AG08395 (cell line): ENCODE measurements at places on chromosomes 4 and X.

DNA sequence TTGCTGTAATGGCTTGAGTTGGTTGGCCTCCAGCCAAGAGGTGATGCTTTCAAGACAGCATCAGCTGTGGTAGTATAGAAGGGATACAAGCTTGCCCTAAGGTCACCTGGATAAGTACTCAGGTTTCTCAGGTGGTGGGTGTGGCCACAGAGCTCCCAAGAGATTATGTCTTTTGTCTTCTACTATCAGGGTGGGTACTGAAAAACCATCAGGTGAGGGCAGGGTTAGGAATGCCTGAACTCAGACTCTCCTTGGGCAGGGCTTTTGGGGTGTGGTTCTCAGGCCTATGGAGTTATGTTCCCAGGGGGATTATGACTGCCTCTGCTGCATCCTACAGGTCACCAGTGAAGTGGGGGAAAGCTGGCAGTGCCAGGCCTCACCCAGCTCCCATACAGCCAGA lies 654.6 kb upstream of the GALNT7 start:
- no peak for DNase-seq

- DNase-seq = no peak
Observed at GRCh38 chr4:10131202-10131601, 14.6 kb upstream of the WDR1 start.

DNA sequence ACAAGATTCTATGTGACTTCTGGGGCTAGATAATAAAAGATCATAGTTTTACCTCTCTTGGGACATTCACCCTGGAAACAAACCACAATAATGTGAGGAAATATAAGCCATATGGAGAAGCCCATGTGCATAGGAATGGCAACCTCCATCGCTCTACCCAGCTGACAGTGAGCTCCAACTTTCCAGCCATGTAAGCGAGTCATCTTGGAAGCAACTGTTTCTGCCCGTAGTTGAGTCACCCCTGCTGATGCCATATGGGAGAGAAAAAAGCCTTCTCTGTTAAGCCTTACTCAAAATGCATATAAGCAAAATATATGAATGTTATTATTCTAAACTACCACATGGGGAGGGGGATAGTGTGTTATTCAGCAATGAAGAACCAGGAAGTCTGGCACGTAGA lies 31.4 kb upstream of the RELL1 start:
- peak; percentile 74 for DNase-seq

GRCh38 chrX:49273181-49273727 lies 3.7 kb downstream of the PPP1R3F start:
- DNase-seq = no peak

- no peak for DNase-seq
Observed at GRCh38 chr4:2417765-2418649, at the start of gene ZFYVE28. Gene ZFYVE28 (minus strand): TSS chr4:2418645. CDS start chr4:2418323, 322 bp downstream.

DNA sequence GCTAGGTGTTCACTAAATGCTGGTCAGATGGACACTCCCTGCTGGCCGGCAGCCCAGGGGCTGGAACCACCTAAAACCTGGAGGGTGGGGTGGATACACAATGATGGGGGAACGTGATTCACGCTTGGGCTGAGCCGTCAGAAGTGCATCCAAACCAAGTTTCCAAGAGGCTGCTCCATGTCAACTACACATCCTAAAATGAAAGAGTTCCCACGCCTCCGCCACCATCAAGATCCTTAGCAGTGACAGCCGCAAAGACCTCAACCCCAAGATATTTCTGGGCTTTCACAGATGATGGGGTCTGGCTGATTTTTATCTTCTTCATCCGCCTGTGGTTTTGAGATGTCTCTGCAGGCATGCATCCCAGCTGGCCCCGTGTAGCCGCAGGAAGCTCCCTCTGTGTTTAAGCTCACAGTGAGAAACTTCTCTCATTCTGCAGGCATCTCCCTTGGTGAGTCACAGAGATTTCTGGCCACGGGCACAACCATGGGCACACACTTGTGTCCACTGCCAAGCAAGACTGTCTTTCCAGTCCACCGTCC lies 84.4 kb downstream of the HTRA3 start:
- DNase-seq = peak; percentile 59

DNA sequence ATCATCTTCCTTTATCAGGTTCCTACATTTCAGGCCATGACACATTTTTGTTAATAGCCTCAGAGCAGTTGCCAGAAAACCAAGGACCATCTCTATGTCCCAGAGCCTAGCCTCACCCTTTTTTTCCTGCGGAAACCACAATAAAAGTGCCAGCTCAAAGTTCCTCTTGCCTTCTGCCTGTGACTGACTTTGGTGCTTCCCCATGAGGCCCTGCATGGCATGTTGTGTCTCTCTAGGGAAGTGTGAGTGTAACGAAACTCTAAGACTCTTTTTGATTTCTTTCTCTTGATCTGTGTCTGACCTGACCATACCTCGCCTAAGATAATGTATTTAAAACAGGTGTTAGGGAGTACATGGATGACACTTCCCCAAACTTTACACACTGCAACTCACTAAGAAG lies 642.3 kb upstream of the BOD1L1 start:
- no peak for DNase-seq

DNA sequence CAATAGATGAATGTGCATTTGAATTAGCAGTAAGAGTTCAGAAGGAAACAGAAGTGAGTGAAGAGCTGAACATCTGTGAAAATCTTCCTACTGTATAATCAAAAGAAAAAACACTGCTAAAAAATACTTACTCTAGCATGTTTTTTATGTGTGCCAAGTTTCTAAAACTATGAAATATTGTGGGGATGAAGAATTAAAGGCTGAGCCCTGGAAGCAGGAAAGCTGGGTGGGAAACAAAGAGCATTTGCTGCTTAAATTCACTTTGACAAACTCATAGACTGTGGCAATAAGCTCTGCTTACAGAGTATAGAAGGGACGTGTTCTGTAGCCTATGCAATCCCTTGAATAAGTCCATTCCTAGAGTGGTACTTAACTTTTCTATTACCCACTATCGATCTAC lies 261.7 kb downstream of the ANKRD50 start:
- DNase-seq = no peak

DNA sequence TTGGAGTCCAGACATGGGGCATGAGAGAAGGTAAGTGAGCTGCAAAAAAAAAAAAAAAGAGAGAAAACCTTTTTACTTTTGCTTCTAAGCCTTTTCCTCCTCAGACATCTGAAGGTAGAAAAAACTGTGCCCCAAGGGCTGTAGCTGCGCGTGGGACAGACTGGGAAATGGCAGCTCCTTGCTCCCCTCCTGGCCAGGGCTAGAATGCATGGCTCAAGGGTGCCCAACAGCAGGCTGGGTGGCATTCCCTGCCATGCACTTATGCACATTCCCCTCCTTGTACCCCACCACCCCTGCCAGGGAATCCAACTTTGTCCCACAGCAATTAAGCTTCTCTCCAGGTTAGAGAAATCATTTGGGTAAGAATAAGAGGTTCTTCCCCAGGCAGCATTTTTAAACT lies 421.2 kb downstream of the TRAM1L1 start:
- DNase-seq = no peak

DNA sequence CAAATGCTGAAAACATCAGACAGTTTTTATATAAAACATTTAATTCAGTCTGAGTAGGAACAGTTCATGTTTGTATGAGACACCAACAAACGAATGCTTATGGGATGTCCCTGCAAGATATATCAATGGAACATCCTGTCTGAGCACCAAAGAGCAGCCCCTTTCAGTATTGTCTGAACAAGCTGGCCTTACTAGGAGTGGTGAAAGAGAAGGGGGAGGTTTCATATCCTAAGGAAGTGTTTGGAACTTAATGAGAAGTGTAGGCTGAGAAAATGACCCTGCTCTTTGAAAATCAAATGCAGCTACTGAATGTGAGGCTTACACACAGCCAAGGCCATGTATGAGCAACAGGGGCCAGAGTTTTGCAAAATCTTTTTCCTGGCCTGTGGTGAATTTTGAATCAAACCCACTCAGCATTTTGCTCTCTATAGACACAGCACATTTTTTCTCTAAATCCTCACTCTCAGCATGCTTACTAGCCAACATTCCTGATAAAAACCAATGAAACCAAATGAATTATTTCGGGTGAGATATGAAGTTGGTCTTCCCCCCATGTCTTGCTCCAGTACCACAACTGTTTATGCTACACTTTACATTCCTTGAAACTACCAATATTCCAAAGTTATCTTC lies 119.4 kb downstream of the LUZP4 start:
- DNase-seq = peak; percentile 3

DNA sequence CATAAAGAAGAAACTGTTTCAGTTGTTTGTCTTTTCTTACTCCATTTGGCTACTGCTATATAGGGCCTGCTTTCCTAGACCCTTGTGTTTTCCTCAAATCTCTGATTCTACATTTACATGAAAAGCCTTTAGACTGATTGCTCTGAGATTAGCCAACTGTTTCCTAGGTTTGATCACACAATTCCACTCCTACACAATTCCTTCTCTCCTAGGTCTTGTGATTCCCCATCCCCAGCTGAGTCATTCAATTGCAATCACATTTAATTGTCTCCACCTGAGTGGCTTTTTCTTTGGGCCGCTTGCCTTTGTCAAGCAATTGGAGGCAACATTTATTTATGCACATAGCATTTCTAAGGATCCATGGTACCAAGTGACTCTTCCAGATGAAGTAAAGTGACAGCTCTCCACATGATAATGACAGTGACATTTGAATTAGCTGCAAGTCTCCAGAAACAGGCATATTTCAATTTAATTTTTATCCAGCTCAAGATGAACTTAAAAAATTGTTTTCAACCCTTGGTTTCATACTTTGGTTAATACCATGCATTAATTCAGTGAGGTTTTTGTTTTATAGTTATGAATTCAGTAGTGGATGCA lies 35.8 kb downstream of the ATXN3L start:
- peak; percentile 65 for DNase-seq

DNA sequence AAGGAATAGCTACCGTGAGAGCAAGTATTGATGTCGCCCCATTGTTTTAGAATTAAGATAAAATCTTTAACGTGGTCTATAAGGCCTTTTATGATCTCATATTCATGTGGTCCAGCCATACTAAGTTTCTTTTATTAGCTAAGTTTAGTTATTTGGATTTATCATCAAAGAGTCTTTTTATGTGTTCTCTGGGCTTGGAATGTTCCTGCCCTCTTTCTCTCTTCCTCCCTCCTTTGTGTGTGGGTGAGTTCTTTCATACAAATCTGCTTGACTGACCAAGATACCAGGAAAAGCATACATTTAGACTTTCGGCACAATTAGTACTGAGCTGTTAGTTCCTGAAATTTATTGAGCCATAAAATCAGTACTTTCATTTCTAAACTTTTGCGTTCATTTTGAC lies 11.3 kb downstream of the TDO2 start:
- no peak for DNase-seq

DNA sequence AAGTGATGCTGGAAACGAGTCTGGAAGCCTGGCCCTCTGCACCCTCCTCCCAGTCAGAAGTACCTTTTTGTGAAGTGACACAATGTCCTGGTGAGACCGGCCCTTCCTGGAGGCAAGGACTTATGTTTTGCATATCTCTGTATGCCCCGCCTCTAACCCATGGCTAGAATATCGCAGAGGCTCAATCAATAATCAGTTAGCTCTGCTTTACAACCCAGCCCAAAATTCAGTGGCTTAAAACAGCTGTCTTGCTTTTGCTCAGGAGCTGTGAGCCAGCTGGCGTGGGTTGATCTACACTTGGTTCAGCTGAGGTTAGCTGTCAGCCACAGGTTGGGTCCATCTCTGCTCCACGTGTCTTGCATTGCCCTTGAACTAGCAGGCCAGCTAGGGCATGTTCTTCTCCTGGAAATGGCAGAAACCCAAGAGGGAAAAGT lies 98.8 kb upstream of the METTL14 start:
- DNase-seq = no peak

DNA sequence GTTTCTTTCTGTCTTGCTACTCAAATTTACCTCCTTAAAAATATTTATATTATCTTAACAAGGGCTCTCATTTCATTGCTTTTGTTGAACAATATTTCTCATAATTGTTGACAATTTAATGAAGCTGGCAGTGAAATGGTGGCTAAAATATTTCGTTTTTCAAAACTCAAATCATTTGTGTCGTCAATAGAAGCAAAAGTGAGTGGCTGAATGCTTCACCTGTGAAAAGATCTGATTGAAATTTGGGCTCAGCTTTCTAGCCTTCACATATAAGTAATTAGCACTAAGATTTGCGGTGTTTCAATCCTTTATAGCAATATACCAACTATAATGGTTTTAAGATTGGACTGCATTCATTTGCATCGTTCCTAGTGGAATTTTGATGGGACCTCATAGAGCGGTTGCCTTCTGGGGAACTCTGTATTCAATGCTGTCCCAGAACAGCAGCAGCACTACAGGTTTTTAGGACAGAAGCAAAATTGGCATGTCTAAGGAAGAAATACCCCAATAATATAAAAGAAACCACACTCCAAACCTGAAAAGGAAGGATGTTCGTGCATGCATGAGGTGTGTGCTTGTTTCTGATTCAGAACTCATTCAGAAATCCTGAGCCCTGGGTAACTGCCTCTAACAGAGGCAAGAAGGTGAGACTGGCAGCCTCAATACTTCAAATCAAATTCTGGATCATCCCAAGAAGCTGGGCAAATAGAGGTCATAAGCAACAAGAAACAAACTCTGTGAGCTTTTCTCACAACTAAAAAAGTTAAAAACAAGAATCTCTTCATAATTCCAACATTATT lies 2.5 kb downstream of the CXCL1 start:
- no peak for DNase-seq

GRCh38 chrX:129144172-129145038 lies 378.9 kb downstream of the SMARCA1 start:
- no peak for DNase-seq

DNA sequence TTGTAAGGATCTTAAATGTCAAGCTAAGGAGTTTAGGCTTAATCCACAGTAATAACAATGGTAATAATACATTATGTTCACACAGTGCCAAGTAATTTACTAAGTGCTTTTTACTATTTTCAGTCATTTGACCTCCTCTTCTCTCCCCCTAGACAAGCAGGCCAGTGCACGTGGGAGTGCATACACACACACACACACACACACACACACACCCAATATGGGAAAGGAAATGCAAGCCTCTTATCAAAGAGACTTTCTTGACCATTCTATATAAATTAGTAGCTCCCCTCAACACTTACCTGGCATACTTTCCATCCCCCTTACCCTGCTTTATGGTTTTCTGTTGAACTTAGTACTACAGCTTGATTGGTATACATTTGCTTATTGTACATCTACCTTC lies 3.8 kb upstream of the GPRIN3 start:
- DNase-seq = no peak

- DNase-seq = no peak
Observed at GRCh38 chrX:13248867-13249486, 70.9 kb downstream of the ATXN3L start.

DNA sequence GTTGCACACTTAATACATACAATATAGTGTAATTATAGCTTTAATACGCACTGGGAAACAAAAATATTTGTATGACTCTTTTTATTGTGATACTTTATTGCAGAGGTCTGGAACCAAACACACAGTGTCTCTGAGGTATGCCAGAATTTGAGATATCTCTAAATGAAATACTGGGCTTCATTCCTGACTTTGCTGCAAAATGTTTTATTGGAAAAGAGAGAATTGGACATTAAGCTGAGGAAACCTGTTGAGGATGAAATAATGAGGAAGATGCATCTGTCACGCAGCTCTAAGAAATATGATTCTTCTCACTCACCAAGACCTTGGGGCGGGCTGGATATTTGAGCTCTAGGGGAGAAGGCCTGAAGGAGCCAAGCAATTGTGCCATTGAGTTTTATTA lies 242.1 kb downstream of the CPE start:
- no peak for DNase-seq
